Activated CD4-positive, CD25-positive, alpha-beta regulatory T cell (primary cell): ENCODE measurements at places on chromosomes 2 and 18.

- no peak for DNase-seq
Observed at GRCh38 chr18:12516049-12516630, 108.4 kb downstream of the PRELID3A start.

DNA sequence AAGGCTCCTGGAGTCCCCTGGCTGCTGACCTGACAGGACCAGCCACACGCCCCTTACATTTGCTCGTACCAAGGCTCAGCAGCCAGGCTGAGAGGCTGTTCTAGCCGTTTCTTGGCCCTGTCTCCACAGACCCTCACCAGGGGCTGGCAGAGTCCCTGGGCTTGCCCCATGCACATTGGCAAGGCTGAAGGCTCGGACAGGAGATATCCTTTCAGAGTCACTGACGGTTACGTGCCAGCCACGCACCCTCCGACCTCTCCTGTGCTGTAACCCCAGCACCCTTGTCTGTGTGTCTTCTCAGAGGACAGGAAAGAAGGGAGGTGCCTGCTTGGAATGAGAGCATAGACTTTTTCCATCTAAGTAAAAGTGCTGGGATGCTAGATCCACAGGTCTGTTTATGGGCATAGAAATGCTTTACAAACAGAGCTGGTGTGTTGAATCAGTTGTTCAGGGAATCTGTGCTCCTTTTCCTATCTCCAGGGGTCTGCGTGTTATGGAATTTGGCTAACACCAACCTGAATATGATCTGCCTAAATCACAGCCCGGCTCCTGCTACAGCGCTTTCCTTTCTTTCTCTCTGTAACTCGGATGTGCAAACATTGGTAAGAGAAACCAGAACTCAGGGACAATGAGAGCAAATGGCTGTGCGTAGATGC is 41.0 kb downstream of the COPS8 start:
- no peak for DNase-seq

DNA sequence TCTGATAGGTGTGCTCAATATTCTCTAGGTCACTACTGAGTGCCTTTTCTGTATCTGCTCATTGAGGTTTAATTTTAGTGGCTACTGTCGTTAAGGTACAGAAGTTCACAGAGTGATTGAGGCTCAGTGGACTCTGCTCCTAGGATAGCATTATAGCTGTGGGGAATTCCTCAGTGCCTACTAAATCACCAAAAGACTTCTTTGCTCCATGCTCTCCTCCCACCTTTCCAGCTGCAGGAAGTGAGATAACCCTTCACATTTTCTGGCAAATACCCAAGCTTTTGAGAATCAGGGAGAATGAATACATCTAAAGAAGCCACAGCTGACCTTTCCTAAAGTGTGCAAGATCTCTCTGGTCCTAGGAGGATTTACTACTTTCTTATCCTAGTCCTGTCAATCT is 95.2 kb upstream of the FSIP2 start:
- DNase-seq: no peak

DNA sequence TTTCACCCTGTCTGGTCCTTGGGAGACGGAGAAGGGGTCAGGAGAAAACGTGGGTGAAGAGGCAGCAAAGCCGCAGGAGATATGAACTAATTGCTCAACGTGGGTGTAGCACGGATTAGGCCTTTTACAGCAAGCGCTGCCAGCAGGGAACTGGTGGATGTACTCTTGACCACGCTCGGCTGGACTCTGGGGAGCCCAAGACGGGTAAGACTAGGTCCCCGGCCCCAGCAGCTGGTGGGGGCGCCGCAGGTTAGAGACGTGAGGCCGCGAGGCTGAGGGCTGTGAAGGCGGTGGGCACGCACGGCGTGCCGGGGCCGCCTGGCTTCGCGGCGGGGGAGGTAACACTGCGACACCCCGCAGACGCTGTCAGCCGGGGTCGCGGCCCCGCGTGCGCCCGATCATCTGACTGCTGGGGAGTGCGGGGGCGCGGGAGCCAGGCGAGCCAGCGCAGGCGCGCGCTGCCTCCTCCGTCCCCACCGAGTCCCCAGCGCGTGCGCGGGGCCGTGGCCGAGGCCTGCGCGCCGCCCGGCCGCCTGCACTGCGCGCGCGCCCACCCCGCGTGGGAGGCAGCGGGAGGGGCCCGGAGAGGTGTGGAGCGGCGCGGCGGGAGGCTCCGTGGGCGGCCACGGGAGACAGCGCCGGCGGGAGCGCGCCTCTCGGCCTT is at the start of gene CLIP4:
Gene CLIP4, plus strand, starts transcription at position 470 of the 664 bp plus-strand sequence. CDS start 5,974 bp downstream, outside the sequence.
- peak; percentile 27 for DNase-seq

DNA sequence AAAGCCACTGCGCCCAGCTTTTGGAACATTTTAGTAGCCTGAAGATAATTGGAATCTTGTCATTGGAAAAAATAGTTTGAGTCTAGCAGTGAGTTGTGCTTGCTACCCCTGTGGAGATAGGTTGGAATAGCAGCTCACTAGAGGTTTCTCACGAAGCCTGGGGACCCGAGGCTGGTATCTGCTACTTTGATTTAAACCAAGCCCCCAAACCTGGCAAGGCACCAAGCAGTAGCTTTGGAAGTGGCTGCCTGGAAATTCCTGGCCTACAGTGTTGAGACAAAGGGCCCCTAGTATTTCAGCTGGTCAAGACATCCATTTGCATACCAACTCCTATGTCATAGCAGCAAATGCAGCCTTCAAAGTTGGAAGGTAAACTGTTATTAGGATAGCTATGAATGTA is 42.1 kb downstream of the NOP58 start:
- DNase-seq: no peak

GRCh38 chr2:224333726-224334482 is 68.0 kb downstream of the FAM124B start:
- DNase-seq: no peak

GRCh38 chr18:41906528-41907146 is 48.4 kb upstream of the PIK3C3 start:
- DNase-seq: peak; percentile 1

- DNase-seq: no peak
Observed at GRCh38 chr2:59957504-59957903, 596.0 kb downstream of the BCL11A start.
